ENCODE measurements at places on chromosomes 12 and 14. TPM values are rescaled to one million over a fixed set of nuclear protein-coding genes. Genes with fewer than 3 reads are reported as not detected.

The NRXN3 gene
- total RNA-seq, result 0.74 TPM

The BEGAIN gene
- total RNA-seq, result 7.1 TPM

The INHBC gene
- not detected for total RNA-seq

The SERPINA1 gene
- total RNA-seq, result 3.1 TPM

The CLEC14A gene
- total RNA-seq, result not detected
